Left ventricle myocardium superior (tissue), 1 donor: ENCODE measurements at places on chromosomes 16 and 17.

DNA sequence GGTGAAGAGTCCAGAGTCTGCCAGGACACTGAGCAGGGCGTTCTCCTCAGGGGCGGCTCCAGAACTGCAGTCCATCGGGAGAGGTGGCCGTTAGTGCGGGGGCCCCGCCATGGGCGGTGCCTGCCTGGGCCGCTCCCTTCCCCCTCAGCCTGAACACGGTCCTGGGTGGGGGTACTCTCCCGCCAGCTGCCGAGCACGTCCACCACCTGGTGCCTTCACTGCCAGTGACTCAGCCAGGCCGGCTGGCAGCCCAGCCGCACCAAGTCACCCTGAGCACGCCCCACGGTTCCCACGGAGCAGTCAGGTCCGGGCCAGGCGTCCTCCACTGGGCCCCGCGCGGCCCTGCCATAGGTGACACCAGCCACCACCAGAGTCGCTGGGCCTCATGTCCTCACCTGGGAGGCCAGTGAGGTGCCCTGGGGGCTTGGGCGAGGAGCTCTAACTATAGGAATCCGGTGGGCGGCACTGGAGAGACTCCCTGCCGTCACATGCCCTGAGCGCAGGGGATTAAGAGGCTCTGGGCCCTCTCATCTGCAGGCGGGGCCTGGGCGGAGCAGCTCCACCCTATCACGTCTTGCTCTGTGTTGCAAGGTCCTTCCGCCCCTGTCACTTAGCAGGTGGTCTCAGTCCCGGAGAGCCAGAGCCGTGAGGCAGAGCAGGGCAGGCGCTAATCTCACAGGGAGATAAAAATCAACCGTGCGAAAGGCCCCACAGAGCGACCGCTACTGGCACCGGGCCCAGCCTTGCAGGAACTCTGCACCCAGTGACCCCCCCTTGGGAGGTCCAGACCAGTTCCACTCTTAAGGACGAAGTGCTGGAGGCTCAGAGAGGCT, 14.3 kb downstream of the PIEZO1 start:
- peak; percentile 69 for DNase-seq

DNA sequence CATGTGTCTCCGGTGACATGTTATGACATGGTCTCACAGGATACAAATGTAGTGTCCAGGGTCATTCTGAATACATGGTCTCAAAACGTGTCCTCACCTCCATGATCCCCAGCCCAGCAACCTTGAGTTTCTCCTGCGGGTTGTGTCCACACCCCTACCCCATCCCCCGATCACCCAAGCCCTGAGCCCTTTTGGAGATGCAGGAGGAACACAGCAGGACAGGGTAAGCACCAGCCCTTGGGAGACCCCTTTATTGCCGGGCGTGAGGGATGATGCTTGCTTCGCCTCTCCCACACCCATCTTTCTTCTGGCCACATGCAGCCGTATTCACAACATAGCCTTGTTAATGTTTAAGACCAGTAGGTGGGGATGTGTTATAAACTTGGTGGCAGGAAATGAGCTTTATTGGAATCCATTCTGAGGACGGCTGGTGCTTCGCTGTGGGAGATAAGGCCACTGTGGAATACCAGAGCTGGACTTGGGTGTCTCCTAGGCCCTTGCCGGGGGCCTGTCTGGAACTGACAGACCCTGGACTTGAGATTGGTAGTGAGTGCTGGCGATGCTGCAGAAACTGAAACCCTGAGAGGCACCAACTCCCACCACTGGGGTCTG, 5.5 kb downstream of the TMEM132E start:
- no peak for DNase-seq

DNA sequence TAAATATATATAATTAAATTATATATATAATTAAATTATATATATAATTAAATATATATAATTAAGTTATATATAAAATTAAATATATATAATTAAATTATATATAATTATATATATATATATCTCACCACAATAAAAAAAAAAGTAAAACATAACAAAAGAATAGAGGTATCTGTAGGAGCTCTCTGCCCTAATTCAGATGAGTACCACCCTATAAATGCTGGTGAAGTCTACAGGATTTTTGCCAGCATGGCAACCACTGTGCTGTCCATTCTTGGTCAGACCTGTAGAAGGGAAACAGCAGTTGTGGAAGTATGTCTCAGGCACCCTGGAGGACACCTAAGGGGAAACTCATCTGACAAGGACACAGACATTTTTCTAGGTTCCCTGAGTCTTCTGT, 259.7 kb downstream of the PRKCA start:
- no peak for DNase-seq

DNA sequence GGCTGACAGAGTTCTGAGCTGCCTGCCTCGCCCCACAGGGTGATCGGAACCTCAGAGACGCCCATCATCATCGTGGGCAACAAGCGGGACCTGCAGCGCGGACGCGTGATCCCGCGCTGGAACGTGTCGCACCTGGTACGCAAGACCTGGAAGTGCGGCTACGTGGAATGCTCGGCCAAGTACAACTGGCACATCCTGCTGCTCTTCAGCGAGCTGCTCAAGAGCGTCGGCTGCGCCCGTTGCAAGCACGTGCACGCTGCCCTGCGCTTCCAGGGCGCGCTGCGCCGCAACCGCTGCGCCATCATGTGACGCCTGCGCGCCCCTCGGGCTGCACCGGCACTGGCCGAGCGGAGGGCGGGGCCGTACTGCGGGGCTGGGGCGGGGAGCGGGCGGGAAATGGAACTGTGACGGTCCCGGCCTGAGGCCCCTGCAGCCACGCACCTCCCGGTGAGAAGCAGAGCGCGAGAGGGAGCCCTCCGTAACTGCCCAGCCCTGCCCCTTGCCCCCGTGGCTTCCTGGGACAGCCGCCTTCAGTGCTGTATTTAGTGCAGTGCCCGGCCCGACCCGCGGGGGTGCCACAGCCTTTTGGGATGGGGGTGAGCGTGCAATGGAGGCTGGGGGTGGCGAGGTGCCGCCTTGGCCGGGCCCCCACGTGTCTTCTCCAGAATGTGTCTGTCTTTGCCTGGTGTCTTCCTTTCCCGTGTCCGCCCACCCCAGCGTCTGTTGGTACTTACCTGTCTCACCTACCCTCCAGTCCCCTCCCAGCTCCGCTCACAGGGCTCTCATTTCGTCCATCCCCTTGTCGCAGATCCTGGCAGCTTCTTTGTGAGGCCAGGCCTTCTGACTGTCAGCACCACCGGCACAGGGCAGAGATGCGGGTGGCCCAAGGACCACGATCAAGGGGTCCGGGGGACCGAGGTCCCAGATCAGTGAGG, 9.8 kb downstream of the RASL10B start:
- DNase-seq, result no peak

DNA sequence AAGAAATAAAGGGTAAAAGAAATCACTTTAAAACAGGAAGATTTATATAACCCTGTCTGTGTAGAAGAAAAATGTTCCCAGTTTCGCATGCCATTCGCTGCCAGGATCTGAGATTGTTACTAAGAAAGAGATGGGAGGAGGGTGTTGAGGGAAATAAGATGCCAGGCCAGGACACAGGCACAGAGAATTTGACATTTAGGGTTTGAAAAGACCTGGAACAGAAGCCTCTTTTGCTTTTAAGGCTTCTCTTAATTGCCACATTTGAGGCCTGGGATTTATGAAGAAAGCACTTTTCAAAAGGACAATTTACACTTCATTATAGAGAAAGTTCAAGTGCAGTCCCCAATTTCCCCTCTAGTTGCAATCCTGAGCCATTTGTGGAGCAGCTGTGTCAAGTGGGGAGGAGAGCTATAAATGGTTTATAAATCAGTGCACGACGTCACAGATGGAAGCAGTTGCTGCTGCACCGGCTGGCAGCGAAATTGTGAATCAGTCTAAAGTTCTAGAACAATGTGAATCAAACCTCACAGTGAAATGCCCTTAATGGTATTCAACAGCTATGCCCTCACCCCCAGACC, 26.5 kb upstream of the C16orf87 start:
- no peak for DNase-seq

- DNase-seq, result no peak
These were observed 229.1 kb downstream of the ENGASE start for GRCh38 chr17:79303641-79304205.

GRCh38 chr17:77332034-77332971, 191.5 kb downstream of the SEC14L1 start:
- DNase-seq, result no peak

- DNase-seq, result no peak
These were observed 22.6 kb downstream of the LRRC36 start for GRCh38 chr16:67349172-67349571.

DNA sequence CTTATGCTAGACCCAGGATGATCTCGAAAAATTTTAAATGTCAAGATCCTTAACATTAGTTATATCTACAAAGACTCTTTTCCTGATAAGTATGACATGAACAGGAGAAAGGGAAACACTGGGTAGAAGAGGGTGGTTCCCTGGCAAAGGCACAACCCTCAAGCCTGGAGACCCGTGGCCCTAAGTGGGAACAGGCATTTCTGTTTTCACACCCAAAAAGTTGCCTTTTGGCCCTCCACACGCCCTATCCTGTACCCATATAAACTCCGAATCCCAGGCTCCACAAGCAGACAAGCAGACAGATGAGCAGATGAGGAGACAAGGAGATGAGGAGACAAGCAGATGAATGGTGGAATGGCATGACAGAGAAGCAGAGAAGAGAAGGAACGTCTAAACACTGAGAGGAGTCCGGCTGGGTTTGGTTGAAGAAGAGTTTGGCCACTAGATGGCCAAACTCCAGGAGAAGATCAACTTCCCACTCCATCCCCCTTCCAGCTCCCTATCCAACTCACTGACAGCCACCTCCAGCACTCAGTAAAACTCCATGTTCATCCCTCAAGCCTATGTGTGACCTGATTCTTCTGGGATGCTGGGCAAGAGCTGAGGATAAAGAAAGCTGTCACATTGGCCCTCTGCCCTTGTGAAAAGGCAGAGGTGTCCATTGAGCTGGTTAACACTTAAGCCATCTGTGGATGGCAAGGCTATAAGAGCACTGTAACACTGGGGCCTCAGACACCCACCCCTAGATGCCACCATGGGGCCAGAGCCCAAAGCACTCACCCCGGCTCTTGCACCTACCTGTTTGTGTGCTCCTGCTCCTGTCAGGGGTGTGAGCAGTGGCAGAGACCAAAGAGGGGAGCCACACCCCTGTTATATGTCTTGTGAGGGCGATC, 139.6 kb upstream of the FAM20A start:
- no peak for DNase-seq

DNA sequence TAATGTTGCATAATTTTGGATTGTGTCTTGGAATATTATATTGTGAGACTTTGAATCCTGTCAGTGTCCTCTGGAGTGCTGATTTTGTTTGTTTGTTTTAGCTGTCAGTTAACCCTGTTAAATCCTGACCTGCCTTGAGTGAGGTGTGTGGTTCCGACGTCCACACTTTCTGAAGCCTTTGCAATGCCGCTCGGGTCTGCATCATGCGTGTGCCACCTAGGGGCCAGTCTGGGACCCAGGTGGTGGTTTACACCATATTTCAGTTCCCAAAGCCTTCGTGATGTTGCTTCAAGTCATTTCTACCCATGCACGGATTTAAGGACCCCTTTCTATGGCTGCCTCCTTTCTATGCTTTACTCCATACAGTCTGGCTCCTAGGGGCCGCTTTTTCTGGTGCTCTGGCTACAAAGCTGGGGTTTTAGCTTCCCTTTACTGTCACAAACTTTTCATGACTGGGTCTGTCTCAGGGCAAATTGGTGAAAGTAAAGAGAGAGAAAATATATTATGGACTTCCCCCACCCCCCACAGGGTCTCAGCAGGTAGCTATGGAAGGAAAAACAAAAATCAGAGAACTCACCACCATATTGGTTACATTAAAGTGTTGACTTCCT, 11.4 kb upstream of the OR4D1 start:
- no peak for DNase-seq

GRCh38 chr16:21167929-21168602, 9.6 kb downstream of the LDAF1 start:
- no peak for DNase-seq

DNA sequence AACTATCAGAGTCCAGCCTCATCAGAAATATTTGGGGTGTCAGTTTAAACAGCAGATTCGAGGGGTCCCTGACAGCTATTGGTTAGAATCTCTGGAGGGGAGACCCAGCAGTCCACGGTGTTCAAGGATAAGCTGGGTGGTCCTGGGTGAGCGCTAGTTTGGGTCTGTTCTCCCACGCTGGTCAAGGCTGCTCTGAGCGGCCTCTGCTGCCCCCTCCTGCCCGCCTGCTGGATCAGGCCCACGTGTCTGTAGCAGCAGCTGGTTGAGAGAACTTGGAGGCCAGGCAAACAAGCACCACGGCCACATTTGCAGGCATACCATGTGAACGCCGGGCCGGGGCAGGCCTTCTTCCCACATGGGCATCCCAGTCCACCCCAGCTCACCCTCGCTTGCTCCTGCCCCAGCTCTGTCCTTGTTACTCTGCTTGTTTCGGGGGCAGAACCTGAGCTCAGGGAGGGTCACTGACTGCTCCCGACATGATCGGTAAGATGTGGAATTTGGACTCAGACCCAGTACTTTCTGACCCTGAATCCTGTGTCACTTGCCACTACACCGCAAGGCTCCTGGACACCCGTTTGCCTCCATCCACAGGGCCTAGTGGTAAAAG, 7.4 kb downstream of the FOXF1 start:
- DNase-seq, result peak; percentile 72

DNA sequence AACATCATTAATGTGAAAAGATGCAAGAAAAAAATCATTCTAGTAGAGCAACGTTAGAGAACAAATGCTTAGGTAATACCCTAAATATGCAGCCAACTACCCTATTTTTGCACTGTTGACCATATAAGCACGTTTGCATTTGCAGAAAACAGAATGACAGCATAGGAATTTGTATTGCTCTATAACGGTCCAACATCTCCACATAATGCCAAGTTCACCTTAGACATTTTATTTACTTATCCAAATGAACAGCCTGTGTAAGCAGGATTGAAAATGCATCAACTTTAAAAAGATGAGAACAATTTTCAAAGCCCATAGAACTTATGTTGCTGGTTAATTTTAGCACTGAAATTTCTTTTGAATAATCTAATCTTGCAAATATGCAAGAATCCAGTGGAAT, 19.1 kb upstream of the RSL1D1 start:
- no peak for DNase-seq

GRCh38 chr17:83136156-83136555, 56.7 kb downstream of the METRNL start:
- no peak for DNase-seq

- DNase-seq, result no peak
These were observed 22.5 kb downstream of the KCTD19 start for GRCh38 chr16:67304020-67304419.

GRCh38 chr16:10693889-10694288, 841 bp downstream of the TEKT5 start:
- DNase-seq, result no peak
